Mesothelial cell of epicardium (in vitro differentiated cells): ENCODE measurements at places on chromosomes 3 and 15.

GRCh38 chr3:86937306-86937791 lies 53.6 kb downstream of the VGLL3 start:
- DNase-seq, result no peak

- no peak for DNase-seq
These were observed 107.2 kb downstream of the PGPEP1L start for GRCh38 chr15:98900356-98900755.

DNA sequence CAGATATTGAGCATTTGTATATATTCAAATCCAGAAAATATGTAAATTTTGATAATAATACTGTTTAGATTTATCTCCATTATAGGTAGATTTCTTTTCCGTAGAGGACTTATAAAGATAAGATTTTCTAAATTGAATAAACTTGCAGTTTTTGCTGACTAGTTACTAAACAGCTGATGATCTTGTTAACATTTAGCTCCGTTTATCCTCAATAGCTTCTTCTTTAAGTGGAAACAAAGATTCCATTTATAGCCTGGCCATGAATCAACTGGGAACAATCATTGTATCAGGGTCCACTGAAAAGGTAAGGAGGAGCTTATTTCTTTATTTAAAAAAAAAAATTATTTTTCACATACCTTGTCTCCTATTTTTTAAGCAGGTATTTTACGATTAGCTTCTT lies 16.7 kb downstream of the WDR48 start:
- DNase-seq, result no peak

DNA sequence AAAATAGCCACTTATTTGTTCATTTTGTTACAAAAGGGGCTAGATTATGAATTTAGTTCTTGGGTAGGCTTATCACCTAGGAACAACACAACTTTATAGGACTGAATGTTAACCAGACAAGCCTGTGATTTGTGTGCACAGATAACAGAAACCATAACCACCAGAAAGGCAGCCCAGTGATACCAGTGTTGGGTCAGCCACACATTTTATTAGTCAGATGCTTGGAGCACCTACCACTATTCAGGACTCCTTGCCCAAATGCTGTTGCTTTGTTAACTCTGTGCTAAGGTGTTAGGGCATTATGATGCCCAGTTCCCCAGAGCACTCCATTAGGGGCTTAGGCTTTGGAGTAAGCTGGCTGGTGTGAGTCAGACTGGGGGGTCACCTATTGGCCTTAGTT lies 22.5 kb downstream of the PLCL2 start:
- no peak for DNase-seq

DNA sequence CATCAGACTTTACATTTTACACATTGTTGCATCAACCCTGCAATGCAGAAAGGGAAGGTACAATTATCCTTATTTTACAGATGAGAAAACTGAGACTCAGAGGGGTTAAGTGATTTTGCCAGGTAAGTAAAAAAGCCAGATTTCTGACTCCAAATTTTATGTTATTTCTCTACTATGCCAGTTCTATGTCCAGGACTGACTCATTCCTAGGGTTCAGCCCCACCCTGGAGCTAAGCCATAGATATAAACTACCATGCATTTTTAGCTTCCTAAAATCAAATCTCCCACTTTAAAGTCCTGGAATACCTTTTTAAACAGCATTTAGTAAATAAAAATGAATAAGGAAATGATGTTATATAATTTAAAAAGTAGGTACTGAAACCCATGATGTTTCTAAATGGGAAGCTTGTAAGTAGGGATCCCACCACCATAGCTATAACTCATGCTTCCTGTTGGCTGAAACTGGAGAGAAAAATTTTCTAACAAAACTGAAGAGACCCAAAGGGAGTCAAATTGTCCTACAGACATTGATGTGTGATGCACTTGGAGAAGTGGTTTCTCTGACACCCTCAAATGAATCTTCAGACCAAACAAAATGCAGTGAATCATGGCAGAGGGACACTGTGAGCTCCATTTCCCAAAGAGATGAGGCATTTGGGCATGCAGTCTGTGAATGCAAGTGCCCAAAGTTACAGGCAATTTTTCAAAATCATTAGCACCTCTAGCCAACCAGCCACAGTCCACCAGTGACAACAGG lies 301.7 kb upstream of the UMPS start:
- DNase-seq, result no peak

- no peak for DNase-seq
These were observed 16.3 kb downstream of the BMF start for GRCh38 chr15:40092256-40092978.

DNA sequence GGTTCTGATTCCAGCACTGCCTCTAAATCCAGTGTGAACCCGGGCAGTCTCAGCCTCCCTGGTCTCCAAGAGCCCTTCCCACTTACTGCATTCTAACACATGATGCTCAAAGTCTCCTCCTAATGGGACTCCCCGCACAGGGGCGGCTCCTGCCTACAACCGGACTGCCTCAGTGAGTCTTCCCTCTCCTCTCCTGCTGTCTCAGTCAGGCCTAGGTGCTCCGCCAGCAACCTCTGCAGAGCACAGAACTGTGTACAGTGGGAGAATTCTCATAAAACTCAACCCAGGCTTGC lies 28.9 kb downstream of the TBC1D2B start:
- DNase-seq, result no peak

DNA sequence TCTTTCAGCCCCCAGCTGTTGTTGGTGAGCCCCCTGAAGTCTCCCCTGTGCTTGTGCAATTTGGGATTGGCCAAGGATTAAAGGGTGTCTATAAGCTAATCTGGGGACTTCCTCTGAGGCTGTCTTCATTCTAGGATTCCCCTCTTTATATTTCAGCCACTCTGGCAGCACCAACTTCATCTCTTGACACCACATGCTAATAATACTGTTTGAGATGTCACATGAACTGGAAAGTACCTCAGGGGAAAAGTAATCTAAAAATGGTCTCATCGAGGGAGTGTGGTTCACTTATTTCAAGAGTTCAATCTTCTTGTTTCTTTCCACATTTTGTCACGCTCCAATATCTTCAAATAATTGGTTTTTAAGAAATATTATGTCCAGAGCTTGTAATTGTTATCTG lies 279.2 kb upstream of the TMC3 start:
- no peak for DNase-seq

GRCh38 chr3:151879679-151880415 lies 6.4 kb downstream of the SUCNR1 start:
- no peak for DNase-seq

DNA sequence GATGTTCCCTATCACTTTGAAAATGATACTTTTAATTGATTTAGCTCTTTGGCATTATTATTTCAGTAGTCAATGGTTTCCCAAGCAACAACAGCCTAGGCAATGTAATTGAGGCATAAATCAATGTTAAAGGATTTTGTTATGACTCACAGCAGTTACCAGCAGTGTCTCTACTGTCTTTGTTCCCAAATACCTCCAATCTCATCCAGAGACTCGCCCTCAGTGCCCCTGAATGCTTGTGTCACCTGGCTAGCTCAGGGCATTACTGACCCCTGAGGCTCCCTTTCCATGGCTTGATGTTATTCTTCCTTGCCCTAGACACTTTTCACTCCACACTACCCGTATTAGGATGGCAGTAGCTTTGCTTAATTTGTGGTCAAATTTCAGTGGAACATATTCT lies 227.2 kb downstream of the SQOR start:
- no peak for DNase-seq
